ENCODE measurements at places on chromosomes 1 and 21.

DNA sequence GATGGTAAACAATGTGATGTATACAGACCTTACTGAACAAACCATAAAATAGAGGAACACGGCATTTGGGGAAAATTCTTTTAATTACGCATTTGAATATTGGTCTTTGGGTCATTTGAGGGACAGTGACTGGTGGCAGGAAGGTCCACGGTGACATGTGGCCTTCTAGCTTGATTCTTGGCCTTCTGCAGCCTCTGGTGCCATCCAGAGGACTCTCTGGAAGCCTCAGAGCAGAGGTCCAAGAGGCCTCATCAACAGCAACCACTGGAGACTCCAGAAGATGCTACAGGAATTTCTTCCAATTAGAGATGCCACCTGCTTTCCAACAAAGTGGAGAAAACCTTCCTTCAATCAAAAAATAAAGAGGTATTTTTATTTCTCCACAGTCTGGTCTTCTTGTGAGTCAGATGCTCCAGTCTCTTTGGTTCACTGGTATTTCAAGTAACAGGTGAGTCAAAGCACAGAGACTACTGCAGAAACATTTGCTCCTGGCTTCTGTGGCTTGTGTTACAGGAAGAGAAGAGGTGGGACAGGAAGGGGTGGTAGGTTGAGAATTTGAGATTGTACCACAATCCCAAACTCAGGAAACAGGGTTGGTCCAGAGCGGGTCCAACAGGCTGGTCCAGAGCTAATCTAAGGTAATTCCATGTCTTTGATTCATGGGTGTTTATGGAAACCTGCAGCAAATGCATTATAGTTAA lies 2.7 kb upstream of the F5 start:
- no peak for DNase-seq

DNA sequence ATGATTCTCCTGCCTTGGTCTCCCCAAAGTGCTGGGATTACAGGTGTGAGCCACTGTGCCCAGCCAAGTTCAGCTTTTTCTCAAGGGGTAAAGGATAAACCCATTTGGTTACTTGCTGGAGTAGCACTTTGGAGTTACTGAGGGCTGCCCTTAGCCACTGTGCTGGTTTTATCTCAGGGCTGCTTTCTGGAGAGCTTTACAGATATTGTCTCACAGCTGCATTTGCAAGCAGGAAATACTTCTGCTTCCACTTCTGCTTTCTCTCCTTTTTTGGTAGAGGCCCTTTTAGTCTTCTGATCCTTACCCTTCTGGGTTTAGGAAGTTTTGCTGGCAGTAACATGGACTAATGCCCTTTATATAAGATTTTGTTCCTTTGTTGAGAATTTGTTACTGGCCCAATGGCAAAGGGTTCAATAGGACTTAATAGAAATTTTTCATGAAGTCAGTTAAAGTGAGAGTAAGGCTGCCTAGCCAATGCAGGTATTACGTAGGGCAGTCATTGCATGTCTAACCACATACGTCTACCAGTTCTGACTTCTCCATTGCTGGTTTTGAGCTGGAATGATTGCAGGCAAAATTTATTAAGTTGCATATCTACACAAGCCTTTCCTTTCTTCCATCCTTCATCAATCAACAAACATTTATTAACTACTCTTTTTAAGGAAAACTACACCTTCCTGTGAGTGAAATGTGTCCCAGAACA lies 24.4 kb downstream of the CAP1 start:
- no peak for DNase-seq

GRCh38 chr1:246142320-246142893 lies 364.7 kb downstream of the SMYD3 start:
- DNase-seq: no peak

DNA sequence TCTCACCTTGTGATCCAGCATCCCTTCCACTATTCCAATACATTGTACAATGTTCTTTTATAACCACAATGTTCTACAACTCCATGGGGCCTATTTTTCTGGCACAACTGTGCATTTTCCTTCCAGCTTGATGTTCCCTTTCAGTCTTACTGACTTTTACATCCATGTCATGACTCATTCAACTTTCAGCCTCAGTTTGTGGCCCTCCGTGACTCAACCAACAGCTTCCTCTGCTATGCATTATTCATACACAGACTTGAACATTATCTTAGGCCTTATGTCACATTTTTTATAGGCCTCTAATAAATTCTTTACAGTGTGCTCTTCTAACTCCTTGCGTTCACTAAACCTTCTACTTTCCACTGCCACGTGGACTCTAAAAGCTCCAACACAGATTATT lies 119.4 kb upstream of the PRMT6 start:
- no peak for DNase-seq

DNA sequence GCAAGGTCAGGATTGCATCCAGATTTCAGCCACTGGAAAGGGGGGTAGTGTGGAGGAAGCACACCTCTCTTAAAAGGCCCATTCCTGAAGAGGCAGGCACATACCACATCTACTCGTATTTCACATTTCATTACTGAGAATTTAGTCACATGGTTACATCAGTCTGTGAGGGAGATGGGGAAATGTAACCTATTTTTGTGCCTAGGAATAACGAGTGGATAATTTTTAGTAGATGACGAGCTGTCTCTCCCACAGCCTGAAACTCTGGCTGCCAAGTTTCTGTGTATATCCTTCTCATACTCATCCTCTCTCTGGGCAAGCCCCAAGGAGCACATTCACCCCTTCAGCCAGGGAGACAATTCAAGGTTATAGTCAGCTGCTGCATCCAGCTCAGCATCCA lies 10.3 kb upstream of the C21orf91 start:
- no peak for DNase-seq

GRCh38 chr1:93601686-93602085 lies 80.0 kb downstream of the BCAR3 start:
- DNase-seq: no peak
